ENCODE measurements at places on chromosomes 4 and X. TPM values are rescaled to one million over a fixed set of nuclear protein-coding genes. Genes with fewer than 3 reads are reported as not detected.

DNA sequence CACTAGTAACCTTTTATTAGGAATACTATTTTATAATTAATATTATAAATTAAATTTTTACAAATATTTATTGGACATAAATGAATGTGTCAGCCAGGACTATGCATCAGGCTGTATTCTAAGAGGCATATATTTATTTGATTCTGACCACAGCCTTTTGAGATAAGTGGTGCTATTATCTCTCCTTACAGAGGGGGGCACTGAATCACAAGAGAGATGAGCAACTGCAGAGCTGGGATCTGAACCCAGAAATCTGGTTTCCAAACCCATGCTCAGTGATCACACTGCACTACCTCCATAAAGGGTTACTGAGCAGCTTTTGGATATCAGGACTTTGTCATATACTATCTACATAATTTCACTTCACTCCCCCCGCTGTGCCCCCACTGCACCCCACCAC is 322.0 kb downstream of the TMA16 start:
- DNase-seq, result no peak

GRCh38 chrX:150258463-150259430 is 104.4 kb upstream of the MAMLD1 start:
- no peak for DNase-seq

DNA sequence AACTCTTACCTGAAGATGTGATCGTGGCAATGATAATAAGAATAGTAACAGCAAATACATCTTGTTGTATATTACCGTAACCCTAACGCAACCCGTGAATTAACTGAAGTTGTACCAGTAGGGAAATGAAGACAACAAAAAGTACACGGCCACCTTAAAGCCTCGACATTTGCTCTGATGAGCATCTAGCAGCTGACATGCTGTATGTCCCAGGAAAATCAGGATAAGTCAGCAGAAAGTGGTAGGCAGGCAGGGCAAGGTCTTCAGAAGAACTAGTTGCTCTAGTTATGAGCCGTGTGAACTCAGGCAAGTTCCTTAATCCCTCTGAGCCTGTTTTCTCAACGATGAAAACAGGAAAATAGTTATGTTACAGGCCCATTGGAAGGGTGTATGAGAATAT is 7.7 kb upstream of the ASB5 start:
- DNase-seq, result no peak

GRCh38 chrX:5113128-5113527 is 1115.5 kb downstream of the NLGN4X start:
- no peak for DNase-seq

DNA sequence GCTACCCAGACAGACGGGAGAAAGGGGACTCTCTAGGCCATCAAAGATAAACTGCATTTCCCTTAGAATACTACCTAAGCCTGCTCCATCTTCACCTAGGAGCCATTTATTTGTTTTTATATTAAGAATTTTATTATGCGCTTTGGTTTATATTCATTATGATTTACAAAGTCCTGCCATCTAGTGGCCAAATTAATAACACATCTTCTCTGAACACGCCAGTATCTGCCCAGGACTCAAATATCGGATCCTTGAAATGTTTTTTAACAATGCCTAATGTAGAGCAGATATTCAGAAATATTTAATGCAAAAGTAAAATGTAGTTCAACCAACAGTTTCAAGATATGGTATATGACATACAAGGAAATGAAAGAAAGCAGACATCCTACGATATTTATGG is 20.8 kb upstream of the PRPS2 start:
- no peak for DNase-seq

Gene FAM199X
- 41.5 TPM for polyA plus RNA-seq

Gene DCAF4L1
- 0.07 TPM for polyA plus RNA-seq

Gene NPNT
- 185 TPM for polyA plus RNA-seq
